ENCODE measurements at places on chromosomes 4 and X.

DNA sequence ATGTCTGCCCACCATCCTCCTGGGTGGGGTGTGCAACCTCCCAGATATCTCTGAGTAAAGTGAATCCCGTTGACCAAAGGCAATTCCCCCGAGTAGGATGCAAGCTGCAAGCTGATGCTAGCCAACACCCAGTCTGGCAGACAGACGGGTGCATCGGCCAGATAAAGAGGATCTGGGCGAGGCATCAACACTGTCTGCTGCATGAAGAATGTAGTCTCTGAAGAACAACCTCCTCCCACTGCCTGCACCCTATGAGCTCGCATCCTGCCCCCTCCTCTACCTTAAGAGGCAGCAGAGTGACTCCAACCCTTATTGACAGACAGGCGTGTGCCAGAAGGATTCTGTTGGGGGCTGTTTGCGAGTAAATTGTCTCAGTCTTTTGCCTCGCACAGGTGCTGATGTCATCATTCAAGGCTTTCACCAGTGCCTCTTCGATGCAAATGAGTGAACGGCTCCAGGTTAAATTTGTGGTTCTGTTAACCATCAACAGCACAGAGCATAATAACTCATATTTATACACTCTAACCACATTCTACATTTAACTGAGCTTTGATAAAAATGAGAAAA lies 546.9 kb downstream of the BCOR start:
- DNase-seq = no peak

GRCh38 chrX:129678614-129679195 lies 23.9 kb upstream of the APLN start:
- DNase-seq = peak; percentile 20

GRCh38 chrX:131955099-131955777 lies 67.9 kb upstream of the STK26 start:
- DNase-seq = no peak

DNA sequence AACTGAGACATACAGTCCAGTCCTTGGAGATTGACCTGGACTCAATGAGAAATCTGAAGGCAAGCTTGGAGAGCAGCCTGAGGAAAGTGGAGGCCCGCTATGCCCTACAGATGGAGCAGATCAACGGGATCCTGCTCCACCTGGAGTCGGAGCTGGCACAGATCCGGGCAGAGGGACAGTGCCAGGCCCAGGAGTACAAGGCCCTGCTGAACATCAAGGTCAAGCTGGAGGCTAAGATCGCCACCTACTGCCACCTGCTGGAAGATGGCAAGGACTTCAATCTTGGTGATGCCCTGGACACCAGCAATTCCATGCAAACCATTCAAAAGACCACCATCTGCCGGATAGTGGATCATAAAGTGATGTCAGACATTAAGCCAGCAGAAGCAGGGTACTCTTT lies 20.4 kb upstream of the FRMPD3 start:
- peak; percentile 14 for DNase-seq

DNA sequence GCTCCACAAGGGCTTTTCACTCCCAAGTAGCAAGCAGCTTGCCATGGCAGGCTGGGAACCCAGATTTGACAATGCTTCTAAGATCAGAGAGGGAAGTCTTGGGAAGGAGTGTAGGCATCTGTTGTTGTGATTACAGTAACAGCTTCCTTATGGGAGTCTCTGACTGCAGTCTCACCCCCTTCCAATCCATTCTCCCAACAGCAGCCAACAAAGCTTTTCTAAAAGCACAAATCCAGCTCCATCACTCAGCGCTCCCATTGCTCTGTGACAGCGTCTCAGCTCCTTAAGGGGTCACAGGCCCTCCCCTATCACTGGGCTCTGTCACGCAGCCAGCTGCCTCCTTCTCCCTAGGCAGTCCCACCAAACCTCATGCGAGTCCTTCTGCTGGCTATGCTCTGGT lies 7.1 kb downstream of the IGFBP7 start:
- DNase-seq = no peak
